GDM1 (cell line): ENCODE measurements at places on chromosomes 3 and 15.

DNA sequence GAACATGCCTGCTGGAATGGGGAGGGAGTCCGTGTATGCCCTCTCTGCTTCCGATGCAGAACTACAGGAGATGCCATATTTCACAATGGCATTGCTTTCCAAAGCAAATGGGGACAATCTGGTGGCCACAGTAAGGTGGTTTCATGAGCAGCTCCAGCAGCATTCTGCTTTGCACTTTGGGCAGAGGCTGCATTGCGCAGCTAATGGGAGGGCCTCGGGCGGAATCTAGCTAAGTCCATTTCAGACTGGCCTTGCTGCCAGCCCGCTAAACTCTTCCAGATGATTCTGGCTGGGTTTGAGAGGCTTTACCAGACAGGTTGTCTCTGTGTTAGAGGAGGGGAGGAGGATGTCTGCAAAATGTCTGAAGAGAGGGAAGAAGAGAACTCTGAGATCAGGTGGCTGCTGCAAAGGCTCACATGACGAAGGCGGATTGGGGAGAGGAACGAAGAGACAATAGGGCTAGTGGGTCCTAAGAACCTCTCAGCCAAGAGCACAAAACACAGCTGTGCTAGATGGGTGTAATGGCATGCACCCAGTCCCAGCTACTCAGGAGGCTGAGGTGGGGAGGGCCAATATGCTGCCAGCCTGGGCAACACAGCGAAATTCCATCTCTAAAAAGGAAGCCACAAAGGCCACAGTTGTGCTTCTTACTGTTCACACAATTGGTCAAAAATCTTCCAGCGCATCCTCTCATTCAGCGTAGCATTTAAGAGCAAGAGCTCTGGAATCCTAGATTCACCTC is 63.7 kb downstream of the BDH1 start:
- DNase-seq = no peak

- no peak for DNase-seq
These were observed 53.7 kb downstream of the CGGBP1 start for GRCh38 chr3:88005066-88005465.

DNA sequence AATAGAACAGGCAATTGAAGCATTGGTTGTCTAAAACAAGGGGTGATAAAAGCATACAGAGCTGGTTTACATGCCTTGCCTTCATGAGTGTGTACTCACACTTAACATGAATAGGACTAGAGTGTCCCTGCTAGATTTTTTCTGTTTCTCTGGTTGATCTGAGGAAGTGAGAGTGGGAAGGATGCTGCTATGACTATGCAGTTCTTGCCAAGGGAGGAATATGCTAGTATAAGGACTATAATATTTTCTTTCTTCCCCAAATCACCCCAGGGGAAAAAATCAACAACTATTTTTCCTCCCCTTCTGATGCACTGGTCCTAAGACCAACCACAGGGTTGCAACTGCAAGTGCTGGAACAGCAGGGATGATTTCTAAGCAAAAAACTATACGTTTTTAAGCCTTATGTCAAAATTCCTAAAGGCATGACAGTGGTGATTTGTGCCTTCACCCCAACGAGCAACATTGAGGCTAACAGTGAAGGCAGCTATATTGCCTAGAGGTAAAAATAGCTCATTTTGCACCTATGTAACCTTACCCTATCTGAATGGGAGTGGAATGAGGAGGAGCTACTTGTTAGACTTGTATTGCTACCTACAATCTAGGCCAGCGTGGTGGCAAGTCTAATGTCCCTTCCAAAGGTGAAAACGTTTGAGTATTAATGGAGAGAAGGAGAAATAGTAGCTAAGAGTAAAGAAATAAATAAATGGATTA is 33.5 kb upstream of the USP8 start:
- DNase-seq = peak; percentile 37

DNA sequence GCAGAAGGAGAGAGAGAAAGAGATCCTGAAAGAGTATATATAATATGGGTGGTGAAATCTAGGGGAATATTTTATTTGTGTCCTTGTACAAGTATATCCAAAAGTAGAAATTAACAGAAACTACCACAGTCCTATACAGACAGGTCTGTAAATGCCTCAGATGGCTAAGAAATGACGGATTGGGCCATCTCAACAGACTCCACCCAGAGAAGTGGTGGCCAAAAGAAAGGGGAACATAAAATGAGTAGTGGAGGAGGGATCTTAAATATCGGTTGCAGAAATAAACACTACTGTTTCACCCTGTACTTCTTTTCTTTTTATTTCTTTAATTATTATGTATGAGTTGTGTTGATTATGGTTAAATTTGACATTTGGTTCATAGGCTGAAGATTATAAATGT is 47.7 kb downstream of the CCR3 start:
- DNase-seq = no peak
